ENCODE measurements at places on chromosomes 12 and 14. TPM values are rescaled to one million over a fixed set of nuclear protein-coding genes. Genes with fewer than 3 reads are reported as not detected.

DNA sequence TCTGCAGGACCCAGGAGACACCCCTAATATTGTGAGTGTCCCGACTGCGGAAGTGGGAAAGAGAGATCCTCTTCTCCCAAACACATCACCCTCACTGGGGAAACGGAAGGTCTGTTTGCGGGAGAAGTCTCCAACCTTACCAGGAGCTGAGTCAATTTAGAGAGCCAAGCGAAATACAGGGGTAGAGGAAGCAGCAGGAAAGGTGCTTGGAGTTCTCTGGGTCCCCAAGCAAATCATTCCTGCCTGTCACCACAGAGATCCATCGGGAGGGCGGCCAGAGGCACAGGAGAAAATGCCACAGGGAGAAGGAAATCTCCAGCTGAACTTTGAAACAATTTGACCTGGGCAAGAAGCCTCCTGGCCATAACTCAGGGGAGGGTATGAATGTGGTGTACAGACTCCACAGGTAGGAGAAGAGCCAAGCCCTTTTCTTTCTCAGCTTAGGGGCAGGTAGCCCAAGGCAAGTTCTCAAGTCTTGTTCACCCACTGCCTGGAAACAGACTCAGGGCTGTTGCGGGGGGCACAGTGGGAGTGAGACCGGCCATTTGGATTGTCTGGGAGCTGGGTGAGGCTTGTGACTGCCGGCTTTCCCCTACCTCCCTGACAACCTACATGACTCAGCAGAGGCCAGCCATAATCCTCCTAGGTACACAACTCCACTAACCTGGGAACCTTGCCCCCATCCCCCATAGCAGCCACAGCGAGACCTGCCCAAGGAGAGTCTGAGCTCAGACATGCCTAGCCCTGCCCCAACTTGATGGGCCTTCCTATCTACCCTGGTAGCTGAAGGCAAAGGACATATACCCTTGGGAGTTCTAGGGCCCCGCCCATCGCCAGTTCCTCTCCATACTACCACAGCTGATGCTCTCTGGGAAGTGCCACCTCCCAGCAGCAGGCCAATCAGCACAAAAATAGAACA, 211.9 kb upstream of the ARHGAP5 start:
- H3K4me1 ChIP-seq: peaks cover 10% of the 10 kb centered on the region
- H3K4me3 ChIP-seq: no peak overlapping the region
- DNase-seq: no peak
- no peak overlapping the region for H3K27ac ChIP-seq

GPR84 gene
- not detected for polyA plus RNA-seq

GRCh38 chr14:52998376-52999015, 47.6 kb upstream of the FERMT2 start:
- H3K27me3 ChIP-seq: peaks cover 7% of the 10 kb centered on the region
- DNase-seq: no peak
- no peak overlapping the region for H3K27ac ChIP-seq
- H3K4me1 ChIP-seq: no peaks in the 10 kb centered on the region

SDR9C7 gene
- polyA plus RNA-seq: not detected

DNA sequence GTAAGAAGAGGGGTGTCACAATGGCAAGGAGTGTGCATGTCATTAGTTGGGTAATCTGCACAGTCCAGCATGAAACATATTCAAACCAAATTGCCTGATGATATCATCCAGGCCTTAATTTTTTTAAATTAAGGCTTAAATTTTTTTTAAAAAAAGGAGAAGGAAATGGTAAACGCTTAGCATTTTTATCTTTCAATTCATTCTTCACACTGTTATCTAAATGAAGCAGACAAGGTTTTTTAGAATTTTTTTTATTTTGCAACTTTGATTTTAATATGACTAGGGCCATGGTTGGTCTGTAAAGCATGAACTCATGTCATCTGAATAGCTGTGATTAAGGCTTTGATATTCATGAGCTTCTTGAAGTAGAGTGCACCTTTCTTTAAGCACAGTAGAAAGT, 362.5 kb downstream of the SYT1 start:
- no peaks in the 10 kb centered on the region for H3K27me3 ChIP-seq
- no peaks in the 10 kb centered on the region for H3K4me1 ChIP-seq
- no peak for DNase-seq
- no peak overlapping the region for H3K27ac ChIP-seq
- no peak overlapping the region for H3K4me3 ChIP-seq

DNA sequence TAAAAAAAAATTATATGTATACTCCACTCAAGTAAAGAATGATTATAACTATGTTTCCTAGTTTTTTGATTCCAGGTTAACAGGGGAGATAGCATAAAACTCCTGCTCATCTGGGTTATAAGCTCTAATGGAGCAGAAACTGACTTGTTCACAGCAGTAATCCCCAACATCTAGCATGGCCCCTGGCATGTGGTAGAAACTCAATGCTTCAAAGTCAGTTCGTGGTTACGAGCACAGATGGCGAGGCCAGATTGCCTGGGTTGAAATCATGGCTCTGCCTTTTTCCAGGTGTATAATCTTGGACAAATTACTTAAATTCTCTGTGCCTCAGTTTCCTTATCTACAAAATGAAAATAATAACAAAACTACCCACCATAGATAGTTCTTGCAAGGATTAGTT, 183.8 kb downstream of the TTC7B start:
- H3K27me3 ChIP-seq: no peaks in the 10 kb centered on the region
- no peak overlapping the region for H3K27ac ChIP-seq
- no peak overlapping the region for H3K4me3 ChIP-seq
- no peak for DNase-seq
- no peaks in the 10 kb centered on the region for H3K36me3 ChIP-seq

DNA sequence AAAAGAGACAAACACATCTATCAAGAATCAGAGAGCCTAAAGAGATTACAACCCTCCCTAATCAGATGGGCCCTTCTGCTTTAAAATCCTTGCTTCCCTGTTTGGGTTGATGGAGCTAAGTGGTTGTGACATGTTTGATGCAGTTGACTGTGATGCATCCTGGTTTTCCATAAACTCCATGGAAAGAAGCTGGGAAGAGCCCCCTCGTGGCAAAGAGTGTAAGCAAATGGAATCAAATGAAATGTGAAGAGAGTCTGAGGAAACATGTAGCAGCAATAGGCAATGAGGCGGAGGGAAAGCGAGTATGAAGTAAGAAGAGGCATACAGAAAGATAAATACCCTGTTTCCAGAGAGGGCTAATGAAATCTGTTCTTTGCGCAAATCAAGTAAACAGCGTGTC, 70.4 kb upstream of the SLCO1C1 start:
- no peaks in the 10 kb centered on the region for H3K36me3 ChIP-seq
- H3K27ac ChIP-seq: no peak overlapping the region
- DNase-seq: no peak
- H3K4me1 ChIP-seq: no peaks in the 10 kb centered on the region
- H3K27me3 ChIP-seq: no peaks in the 10 kb centered on the region
- no peak overlapping the region for H3K4me3 ChIP-seq

MYO1H gene
- not detected for polyA plus RNA-seq

GRCh38 chr12:76020281-76020680, 11.3 kb downstream of the PHLDA1 start:
- no peak overlapping the region for H3K27ac ChIP-seq
- no peaks in the 10 kb centered on the region for H3K4me1 ChIP-seq
- no peak overlapping the region for H3K4me3 ChIP-seq
- no peak for DNase-seq
- peaks cover 19% of the 10 kb centered on the region for H3K27me3 ChIP-seq

DNA sequence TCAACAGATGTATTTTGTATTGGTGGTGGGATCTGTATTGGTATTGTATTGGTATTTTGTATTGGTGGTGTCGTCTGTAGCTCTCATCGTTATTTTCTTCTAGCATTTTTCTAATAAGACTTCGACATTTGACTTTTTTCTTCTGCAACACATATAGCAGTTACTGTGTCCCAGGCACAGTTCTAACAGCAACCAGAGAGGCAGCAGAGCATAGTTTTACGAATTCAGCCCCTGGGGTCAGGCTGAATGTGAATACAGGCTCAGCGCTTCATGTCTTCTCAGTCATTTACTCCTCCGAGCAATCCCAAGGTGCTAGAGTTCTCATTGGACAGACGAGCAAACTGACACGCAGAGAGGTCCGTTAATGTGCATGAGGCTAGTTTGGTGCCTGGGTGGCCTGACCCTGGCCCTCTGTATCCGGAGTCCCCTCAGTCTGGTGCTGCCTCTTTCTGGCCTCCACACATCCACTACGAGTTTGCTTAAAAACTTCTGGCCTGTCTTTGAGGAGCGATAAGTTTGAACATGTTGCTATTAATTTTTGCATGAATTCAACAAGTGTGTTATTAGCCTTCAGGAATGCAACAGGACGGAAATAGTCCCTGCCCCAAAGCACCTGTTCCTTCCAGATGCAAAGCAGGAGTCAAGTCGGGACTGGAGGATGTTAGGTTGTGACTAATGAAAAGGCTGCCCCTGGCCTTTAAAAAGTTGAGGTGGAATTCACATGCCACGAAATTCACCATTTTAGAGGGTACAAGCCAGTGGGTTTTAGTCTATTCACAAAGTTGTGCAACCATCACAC, 87.0 kb downstream of the GLT1D1 start:
- no peak overlapping the region for H3K4me3 ChIP-seq
- H3K4me1 ChIP-seq: no peaks in the 10 kb centered on the region
- DNase-seq: no peak
- H3K27ac ChIP-seq: no peak overlapping the region
- H3K27me3 ChIP-seq: no peaks in the 10 kb centered on the region

TSPAN11 gene
- polyA plus RNA-seq: not detected

- no peak overlapping the region for H3K27ac ChIP-seq
- no peaks in the 10 kb centered on the region for H3K27me3 ChIP-seq
- no peak overlapping the region for H3K4me3 ChIP-seq
- no peak for DNase-seq
Observed at GRCh38 chr14:93056840-93057585, 58.7 kb downstream of the ITPK1 start.

DNA sequence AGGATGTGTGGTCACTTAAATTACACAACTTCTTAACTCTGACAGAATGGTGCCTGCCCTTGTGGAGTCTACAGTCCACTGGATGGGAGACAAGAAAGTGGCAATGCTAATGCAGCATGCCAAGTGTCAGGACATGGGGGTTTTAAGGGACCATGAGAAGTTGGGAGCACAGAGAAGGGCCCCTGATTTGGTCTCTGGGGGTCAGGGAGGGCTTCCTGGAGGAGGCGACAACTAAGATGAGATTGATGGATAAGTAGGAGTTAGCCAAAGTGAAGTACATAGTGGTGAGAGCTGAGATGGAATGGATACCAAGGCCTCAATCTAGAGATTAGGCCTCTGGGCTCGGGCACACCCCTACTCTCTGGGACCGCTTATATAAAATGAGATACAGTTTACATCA, 236.7 kb downstream of the CHST11 start:
- H3K4me1 ChIP-seq: peaks cover 59% of the 10 kb centered on the region
- peaks cover 9% of the 10 kb centered on the region for H3K36me3 ChIP-seq
- no peaks in the 10 kb centered on the region for H3K27me3 ChIP-seq
- no peak overlapping the region for H3K27ac ChIP-seq
- no peak for DNase-seq

DNA sequence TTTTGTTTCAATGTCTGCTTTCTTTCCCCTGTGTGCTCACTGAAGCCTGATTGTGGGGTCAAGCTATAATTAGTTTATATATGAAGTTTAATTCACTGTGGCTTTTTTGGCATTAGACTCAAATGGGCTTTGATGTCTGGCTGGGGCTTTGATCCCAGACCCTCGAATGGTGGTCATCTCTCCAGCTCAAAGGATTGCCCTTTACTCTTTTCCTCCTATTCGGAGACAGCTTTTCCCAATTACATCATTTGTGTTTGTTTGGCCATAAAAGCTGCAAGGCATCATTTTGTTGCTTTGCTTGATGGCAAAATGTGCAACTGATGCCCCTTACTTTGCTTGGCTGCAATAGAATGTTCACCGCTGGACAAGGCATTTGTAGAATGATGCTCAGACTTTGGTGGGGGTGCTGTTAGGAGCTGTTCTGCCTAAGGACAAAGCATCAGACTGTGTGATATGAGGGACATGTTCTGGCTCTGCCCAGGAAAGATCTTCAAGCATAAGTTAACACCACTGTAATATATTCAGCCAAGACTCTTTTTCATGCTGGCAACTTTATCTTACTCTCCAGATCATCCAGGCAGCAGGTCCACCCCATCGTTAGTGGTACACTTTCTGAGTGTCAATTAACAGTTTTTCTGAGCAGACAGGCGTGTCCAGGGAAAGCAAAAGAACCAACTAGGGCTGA, 3.2 kb upstream of the DACT1 start:
- DNase-seq: no peak
- H3K4me3 ChIP-seq: peak overlapping the region; percentile 67
- H3K36me3 ChIP-seq: no peaks in the 10 kb centered on the region
- peak overlapping the region; percentile 80 for H3K27ac ChIP-seq

KRT5 gene
- polyA plus RNA-seq: not detected

DNA sequence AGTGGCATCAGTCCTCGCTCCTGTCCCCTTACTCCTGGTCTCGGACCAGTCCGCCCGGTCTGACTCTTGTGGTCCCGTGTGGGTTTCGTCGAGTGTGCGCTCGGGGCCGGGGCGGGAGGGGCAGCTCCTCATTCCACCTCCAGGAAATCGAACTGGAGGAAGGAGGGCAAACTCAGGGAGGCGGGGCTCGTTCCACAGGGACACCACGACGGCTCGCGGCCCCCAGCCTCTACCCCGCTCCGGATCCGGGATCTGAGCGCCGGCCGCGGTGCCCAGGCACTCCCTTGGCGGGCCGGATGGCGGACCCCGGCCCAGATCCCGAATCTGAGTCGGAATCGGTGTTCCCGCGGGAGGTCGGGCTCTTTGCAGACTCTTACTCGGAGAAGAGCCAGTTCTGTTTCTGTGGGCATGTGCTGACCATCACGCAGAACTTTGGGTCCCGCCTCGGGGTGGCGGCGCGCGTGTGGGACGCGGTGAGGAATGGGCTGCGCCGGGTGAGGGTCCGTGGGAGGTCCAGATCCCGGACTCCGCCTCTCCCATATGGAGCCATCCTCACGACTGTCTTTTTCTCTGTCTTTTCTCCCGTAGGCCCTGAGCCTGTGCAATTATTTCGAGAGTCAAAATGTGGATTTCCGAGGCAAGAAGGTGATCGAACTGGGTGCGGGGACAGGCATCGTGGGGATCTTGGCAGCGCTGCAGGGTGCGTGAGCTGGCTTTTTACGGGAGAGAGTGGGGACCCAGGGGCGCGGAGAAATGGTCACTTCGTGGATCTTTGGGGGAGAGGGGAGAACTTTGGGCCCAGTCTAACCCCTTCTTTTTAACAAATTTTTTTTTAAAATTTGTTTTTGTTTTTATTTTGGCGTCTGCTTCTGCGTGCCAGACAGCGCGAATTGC, at the start of gene EEF1AKMT3:
Gene EEF1AKMT3 (plus strand): TSS at position 186 of the 894 bp plus-strand sequence. CDS start 111 bp downstream, at position 297.
- peaks cover 5% of the 10 kb centered on the region for H3K36me3 ChIP-seq
- H3K4me1 ChIP-seq: peaks cover 24% of the 10 kb centered on the region

CATSPERB gene
- not detected for polyA plus RNA-seq

- peaks cover 84% of the 10 kb centered on the region for H3K4me1 ChIP-seq
- peaks cover 18% of the 10 kb centered on the region for H3K36me3 ChIP-seq
- peak overlapping the region; percentile 87 for H3K4me3 ChIP-seq
- DNase-seq: no peak
- no peaks in the 10 kb centered on the region for H3K27me3 ChIP-seq
Observed at GRCh38 chr12:92469837-92470236, 233.0 kb upstream of the PLEKHG7 start.

- H3K27me3 ChIP-seq: no peaks in the 10 kb centered on the region
- DNase-seq: peak; percentile 5
- H3K4me3 ChIP-seq: peak overlapping the region; percentile 95
Observed at GRCh38 chr12:64452559-64453329, 824 bp downstream of the TBK1 start.

- no peak overlapping the region for H3K27ac ChIP-seq
- H3K27me3 ChIP-seq: no peaks in the 10 kb centered on the region
- no peaks in the 10 kb centered on the region for H3K36me3 ChIP-seq
Observed at GRCh38 chr12:116302166-116303058, 24.9 kb upstream of the MED13L start.
